ENCODE measurements at places on chromosomes 7 and 10. TPM values are rescaled to one million over a fixed set of nuclear protein-coding genes. Genes with fewer than 3 reads are reported as not detected.

Gene CALML3
- total RNA-seq: not detected

Gene FAS
- total RNA-seq: 25.9 TPM

Gene TRPV5
- not detected for total RNA-seq

Gene SPDYE8
- total RNA-seq: not detected

All from endothelial cell of coronary artery (primary cell).